ENCODE measurements at places on chromosomes 12 and 14. TPM values are rescaled to one million over a fixed set of nuclear protein-coding genes. Genes with fewer than 3 reads are reported as not detected.

GRCh38 chr12:3745152-3745551, 7.8 kb downstream of the CRACR2A start:
- no peak for DNase-seq

DNA sequence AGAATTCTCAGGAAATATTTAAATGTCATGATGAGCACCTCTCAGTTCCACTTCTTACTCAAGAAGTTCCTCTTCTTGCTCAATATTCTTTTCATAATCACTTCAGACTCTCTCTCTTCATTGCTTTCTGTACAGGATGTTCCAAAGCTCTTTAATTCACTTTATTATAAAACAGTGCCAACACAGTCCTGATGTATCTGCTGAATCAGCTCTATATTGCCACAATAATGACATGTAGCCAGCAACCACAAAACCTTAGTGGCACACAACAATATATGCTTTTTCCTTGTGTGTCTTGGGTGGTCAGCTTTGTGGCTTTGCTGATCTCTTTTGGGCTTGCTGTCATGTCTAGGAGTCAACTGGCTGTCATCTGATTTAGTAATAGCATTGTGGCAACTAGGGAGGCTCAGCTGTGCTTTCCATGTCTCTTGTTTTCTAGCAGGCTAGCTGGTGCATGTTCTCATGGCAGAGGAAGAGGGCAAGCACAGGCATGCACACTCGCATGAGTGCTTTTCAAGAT, 52.8 kb upstream of the SLC2A13 start:
- no peak for DNase-seq

DNA sequence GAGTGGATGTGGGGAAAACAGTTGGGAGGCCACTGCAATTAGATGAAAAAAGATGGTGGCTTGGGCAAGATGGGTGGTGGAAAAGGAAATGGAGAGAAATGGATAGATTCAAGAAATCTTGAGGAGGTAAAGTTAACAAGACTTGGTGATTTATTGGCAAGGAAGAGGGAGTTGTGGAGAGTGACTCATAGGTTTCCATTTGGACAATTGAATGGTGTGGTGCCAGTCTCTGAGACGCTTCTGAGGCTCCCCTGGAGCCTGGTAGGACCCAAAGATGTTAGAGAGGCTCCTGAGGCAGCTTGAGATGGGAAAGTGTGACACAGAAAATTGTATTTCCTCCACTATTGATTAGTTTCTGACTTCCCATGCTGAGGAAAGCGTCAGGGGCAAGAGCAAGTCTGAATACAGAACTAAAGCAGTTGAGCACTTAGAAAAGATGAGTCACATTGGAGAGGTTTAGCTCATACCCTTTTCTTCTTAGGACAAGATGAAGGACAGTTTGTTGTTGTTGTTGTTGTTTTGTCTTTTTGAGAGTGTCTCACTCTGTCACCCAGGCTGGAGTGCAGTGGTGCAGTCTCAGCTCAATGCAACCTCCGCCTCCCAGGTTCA, 4.5 kb downstream of the PRPF40B start:
- no peak for DNase-seq

GRCh38 chr12:68117661-68118060, 41.9 kb downstream of the IFNG start:
- DNase-seq: no peak

- no peak for DNase-seq
Observed at GRCh38 chr14:51430633-51431032, 190.6 kb downstream of the TMX1 start.

DNA sequence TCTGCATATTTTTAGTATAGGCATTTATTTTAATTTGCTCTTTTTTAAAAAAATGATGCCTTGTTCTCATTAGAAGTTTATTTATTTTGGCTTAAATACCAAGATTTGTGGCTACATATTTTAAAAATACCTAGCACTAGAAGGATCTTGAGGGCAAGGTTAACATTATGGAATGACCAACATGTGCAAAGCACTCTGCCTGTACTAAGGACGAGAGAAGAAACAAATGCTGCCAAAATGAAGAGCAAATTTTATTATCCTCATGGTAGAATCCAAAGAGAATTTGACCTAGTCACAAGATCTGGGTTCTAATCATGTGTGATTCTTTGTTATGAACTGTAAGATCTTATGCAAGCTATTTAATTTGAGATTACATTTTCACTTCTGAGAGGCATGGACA, 2.8 kb downstream of the CAND1 start:
- DNase-seq: no peak

DNA sequence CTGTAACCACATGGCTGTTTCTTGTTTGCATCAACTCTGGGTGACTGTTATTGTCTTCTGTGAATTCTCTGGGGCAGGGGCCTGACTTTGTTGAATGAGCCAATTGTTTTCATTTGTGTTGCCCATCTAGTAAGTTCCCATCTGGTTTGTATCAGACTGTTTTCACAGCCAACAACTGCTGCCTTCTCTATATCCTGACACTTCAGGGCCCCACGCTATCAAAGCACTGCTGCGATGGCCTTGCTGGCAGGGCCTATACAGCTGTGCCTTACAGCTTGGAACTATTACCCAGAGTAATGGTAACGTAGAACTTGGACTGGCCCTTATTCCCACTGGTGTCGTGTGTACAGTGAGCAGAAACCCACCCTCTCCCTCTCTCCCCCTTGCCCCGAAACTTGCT, 104.3 kb upstream of the DACT1 start:
- no peak for DNase-seq

Gene NUBPL
- 10.9 TPM for total RNA-seq

Gene FAM186B
- total RNA-seq: 0.15 TPM

Gene LRRIQ1
- total RNA-seq: not detected

Gene TRAFD1
- 34.5 TPM for total RNA-seq

Gene ZNF84
- 15.2 TPM for total RNA-seq

Gene AKAP6
- 1.5 TPM for total RNA-seq
